ENCODE measurements at places on chromosomes 6 and 20.

DNA sequence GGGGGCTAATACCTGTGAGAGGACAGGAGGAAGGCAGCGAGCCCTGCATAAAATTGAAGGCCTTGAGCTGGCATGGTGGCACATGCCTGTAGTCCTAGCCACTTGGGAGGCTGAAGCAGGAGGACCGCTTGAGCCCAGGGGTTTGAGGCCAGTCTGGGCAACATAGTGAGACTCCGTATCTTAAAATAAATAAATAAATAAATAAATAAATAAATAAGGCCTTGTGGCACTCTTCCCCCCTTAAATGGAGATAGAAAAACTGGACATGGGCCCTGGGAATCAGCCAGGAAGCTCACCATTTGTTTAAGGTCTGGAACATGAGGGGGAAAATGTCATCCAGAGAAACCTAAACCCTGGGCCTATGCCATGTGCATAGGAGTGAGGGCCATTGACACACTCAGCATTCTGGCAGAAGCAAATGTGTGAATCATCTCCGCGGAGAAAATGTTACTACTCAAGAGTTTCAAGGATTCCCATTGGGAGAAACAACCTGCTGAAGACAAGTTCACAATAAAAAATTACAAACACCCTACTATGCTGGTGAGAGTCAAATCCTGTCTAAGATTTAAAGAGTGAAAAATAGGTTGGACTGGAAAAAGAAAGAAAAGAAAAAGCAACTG, 51.9 kb upstream of the UBR2 start:
- DNase-seq, result no peak

GRCh38 chr20:36272547-36273220, 33.5 kb upstream of the DLGAP4 start:
- DNase-seq, result no peak

DNA sequence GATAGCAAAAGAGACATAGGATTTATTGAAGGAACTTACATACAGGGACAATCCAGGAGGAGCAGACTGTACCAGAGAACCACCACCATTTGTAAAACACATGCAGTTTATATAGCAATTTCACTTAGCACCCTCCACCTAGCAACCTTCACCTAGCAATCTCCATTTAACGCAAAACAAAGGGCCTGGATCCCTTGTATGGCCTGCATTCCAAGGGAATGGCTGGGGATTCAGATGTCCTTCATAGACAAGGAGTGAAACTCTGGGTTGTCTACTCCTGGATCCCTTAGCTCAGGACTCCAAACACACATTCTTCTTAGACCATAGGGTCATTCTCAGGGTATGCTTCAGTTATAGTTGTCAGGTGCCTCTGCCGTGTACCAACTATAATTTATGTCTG, 1324.9 kb downstream of the HACE1 start:
- no peak for DNase-seq

GRCh38 chr6:71599359-71599758, 287.0 kb upstream of the RIMS1 start:
- no peak for DNase-seq

DNA sequence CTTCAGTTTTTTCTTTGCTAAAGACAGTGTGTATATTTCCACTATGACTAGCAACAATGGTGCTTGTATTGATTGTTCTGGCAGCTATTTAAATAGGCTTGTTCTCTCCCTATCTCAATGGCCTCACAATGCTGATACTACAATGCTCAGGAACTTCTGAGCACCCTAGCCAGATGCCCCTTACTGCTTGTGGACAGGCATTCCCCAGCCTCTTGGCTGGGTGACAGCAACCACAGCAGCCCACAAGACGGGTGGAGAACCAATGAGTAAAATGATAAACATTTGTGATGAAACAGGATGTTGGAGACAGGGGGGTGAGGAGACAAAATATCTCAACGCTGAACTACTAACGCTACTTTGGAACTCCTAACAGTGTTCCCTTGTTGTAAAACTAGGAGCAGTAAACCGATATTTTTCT, 42.3 kb downstream of the HIVEP2 start:
- DNase-seq, result no peak

DNA sequence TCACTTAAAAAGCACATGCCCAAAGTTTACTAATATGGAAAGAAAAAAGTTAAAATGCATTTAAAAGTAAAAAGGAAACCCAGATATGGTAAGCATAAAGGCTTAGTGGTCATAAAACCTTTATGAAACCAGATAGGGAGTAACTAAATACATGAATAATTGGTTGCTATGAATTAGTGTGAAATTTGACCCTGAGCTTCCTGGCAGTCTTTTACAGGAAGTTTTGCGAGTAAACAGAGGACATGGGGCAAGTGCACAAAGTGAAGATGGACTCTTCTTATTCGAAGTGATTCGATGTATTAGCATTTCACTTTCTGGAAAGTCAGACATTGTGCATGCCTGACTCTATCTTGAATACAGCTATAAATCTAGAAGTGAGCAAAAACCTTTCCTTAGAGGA, 90.9 kb upstream of the MLIP start:
- no peak for DNase-seq

- DNase-seq, result no peak
Observed at GRCh38 chr6:21869085-21869771, 275.7 kb downstream of the SOX4 start.

GRCh38 chr20:57317789-57318371, 11.7 kb upstream of the SPO11 start:
- DNase-seq, result no peak

DNA sequence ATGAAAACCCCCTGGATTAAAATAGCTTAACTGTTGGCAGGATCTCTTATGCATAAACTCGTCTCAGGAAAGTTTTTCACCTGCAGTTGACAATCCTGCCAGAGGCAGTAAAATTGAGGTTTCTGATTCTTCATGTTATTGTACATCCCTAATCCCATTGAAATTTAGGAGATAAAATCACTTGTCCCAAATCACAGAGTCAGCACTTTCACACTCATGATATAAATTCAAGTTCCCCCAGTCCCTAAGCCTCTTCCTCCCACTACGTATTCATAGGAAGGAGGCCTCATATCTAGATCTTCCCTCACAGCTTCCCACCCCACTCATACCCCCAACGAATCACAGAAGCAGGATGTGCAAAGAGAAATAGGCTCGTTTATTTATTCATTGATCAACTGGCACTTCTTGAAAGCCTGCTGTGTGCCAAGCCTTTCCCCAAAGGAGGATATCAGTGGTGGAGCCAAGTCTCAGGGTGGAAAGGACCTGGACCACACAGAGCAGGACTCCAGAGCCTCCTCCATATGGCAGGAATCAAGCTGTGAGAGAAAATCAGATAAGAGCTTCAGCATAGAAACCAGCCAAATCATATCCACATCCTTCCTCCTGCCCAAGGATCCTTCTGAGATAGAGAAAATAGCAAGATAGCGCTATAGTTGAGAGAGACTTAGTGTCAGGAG, 2.3 kb downstream of the SLPI start:
- no peak for DNase-seq

GRCh38 chr6:98657764-98658163, 176.6 kb upstream of the POU3F2 start:
- no peak for DNase-seq

- no peak for DNase-seq
Observed at GRCh38 chr20:62761759-62762131, 34.5 kb upstream of the MRGBP start.

DNA sequence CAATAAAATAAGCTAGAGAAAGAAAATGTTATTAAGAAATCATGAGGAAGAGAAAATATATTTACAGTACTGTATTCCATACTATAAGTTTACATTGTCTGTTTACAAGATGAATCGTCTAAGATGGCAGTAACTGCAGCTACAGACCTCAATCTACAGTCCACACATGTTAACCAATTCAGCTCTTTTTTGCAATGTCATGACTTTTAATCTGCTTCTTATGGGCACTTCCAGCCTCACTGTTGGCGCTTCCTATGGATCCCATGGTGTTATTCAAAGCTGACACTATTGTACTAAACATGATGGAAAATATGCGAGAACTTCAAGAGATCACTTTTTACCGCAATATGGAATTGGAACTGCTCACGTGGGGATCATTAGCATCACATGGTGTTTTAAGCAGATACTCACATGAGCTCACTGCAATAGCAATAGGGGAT, 451.5 kb upstream of the CITED2 start:
- no peak for DNase-seq

GRCh38 chr6:156780102-156780641, 3.0 kb downstream of the ARID1B start:
- DNase-seq, result no peak

GRCh38 chr20:49712996-49713752, 504 bp downstream of the B4GALT5 start:
- no peak for DNase-seq

DNA sequence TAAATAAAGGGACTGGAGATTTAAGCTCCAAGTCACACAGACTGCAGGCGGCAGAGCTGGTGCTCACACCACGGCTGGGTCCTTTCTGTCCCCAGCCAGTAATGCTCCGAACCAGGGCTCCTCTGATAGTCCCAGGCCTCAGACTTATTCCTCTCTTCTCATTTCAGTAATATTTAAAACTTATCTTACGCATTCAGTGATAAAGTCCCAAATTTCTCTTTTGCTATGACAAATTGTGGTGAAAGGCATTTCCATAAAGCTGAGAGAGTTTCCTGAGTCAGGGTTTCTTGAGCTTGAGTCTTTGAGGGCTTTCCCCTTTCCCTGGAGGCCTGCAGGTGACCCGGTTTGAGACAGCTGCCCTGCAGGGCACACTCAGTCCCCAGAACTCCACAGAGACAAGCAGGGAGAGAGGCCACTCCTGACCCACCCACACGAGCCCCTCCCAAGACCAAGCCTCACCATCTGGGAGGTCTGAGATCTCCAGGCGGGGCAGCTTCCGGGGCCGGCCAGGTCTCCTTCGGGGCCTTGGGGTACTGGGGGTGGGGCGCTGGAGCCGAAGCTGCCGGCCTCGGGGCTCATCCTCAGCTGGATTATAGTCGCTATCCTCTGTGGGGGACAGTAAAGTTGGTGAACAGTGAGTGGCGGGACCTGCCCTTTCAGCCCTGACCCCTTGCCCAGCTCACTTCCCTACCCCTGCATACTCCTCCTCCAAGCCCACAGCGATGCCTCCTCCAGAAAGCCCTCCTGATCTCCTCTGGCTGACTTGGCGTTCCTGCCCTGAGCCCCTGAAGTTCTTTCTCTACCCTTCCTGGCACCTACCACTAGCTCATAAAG, 6.6 kb downstream of the ZNF335 start:
- no peak for DNase-seq

DNA sequence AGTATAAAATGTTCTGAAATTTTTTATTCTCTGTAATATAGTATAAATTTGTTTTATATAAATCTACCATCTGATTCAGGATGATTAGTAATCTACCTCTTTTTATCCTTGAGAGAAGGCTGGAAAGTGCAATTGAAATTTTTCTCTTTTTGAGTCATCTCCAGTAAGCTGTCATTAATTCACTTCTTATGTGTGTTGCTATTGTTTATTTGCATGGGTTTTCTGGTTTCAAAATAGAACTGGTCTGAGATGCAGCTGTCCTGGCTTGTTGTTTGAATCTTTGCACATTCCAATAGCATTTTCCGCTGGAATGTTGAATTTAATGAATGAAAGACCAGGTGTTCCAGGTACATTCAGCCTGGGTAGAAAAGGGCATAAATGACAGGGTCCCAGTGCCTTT, 24.3 kb upstream of the TAB2 start:
- no peak for DNase-seq

- no peak for DNase-seq
Observed at GRCh38 chr6:44554861-44555260, 167.4 kb downstream of the CDC5L start.

DNA sequence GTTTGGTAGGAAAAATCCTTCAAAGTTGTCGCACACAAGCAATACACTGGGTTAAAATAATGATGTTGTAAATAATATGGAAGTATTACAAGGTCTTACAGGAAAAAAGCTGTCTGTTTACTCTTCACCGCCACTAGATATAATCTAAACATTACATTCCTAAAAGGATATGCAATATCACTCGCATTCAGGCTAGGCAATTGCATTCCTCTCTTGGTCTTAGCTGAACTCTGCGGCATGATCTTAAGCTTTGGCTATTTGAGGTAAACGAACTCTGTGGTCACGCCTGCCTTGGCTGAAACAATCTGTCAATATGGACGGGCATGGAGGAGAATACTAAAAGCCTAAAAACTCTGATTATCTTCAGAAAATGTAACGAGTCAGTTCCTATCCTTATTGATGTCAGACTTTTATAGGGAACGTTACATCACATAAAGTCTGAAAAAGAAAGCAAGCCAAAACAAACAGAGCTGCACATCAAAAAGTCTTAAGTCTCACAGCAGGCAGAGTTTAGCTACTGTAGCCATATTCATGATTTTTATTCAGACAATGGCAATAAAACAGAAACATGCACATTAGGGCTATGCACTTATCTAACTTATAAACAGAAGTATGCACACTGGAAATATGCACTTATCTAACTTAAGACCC, 30.8 kb upstream of the FILIP1 start:
- no peak for DNase-seq

GRCh38 chr6:39343396-39343870, 20.9 kb upstream of the KCNK16 start:
- no peak for DNase-seq

- no peak for DNase-seq
Observed at GRCh38 chr6:33868141-33868540, 64.3 kb upstream of the MLN start.

DNA sequence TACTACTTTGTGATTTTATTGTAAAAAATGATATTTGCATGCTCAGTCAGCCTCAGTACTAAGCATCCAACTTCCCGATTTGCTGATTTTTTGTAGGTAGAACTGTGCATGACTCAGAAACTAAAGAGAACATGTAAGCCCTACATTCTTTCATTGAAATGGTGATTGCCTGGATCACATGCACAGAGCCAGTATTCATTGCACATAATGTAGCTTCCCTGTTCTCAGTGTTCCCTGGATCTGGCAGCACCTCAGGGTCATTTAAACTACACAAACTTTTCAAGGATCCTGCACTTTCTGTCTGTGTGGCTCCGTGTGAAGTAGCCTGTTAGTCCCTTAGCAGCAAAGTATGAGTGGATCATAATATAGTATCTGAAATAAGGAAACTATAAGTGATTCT, 422.9 kb upstream of the AGPAT4 start:
- no peak for DNase-seq

- DNase-seq, result no peak
Observed at GRCh38 chr6:150276937-150277742, 91.7 kb upstream of the IYD start.

DNA sequence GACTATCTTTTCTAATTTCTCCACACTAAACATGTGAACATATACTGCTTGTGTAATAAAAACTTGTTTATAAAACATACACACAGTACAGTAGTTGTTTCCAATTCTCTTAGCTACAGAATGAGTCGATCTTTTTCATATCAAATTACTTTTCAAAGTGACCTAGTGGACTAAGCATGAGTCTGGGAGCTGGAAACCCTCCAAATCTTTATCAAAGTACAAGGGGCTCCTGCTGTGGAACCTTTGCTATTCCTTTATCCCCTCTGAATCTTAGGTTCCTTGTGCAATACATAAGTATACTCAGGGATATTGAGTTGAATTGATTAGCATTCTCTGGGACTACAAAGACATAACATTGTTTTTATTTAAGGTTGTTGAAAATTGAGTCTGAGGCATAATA, 48.7 kb upstream of the TAB2 start:
- DNase-seq, result no peak

Measured in stimulated activated CD4-positive, alpha-beta T cell treated with anti-CD3 and anti-CD28 coated beads, Interleukin-1b, Interleukin-23, amount 100 ng/mL, for 1 hour (primary cell).